CD4-positive, alpha-beta T cell treated with Interleukin-6 at 100 ng/mL for 8 hours (primary cell): ENCODE measurements at places on chromosomes 3 and 15.

DNA sequence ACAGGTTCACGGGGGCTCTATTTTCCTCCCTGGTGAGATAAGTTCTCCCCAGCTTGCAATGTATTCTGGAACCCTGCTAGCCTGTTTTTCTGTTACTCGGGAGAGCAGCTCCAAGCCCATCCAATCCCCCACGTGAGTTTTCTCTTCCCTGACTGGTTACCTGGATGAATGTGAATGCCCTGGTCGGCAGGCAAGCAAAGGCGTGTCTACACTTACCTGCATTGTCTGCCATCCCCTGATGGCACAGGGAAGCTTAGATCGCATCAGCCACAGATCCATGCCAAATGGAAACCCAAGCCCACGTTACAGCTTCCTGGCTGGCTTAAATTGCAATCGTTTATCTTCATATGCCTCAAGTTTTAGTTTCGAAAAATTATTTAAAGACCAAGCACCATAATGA, 149.9 kb downstream of the FOXP1 start:
- no peak for DNase-seq

DNA sequence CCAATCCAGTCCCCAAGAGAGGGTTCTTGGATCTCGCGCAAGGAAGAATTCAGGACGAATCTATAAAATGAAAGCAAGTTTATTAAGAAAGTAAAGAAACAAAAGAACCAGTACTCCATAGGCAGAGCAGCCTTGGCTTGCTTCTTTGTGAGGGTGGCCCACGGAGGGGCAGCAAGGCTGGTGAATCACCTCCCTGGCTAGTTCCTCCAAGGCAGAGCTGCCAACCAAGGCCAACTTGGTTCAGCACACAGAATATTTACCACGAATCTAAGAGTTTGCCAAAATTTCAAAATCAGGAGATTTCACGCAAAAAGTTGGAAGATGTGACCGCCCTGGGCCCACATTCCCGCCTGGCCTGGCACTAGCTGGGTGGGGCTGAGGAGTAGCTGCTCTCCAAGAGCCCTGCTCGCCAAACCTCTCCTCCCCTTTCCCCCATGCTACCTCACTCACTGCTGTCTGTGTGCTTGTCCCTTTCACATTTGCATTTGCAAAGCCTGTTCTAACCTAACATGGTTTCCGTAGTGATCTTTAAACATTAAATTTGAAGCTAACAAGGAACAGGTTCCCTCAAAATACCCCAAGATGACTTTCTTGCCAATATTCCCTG, 26.2 kb upstream of the DCUN1D1 start:
- DNase-seq, result no peak

DNA sequence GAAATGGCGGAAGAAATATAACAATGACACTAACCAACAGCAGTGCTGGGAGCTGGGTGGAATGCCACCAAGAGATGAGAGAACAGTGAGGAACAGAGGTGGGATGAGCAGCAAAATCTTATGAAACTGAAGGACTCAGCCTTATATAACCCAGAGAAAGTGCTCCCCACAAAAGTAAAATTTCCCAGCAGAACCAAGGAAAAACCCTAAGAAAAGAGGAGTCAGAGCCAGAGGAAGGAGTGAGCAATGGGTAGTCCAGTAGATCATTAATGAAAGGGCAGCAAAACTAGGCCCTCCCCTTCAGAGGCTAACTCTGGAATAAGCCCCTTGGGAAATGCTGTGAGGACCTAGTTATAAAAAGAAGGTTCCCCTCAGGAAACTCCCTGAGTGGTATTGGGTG, 24.7 kb upstream of the UBE2E1 start:
- DNase-seq, result no peak

DNA sequence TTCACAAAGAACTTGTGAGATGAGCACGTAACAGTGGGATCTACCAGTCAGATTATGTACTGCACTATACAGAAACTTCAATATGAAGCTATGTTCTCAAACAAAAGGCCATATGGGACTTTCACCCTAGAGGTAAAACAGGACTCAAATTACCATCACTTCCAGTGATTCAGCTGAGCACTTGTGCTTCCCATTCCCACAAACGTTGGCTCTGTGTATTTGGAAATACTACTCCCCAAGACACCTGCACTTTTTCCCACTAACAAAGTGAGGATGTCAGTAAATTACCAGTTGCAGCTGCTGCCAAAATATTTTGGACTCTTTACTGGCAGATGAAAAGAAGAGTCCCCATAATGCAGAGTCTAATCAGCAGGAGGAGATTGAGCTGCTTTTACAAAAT, 1570.1 kb downstream of the SI start:
- DNase-seq, result no peak

DNA sequence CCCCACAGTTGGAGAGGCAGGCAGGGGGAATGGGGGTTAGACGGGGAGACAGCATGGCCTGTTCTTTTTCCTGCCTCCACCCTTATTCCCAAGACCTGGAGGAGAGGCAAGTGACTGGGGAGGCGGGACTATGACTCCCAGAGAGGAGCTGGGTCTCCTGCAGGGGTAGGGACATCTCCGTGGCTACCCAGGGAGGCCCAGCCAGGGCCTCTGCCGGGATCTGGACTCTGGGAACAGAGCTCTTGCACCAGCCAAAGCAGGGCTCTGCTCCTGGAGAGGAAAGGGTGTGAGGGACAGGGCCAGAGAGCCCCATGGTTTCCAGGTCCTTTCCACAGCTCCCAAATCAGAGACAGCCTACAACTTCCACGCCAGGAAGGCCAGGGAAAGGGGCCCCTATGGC, 22.8 kb downstream of the CFAP100 start:
- DNase-seq, result no peak

GRCh38 chr3:152321955-152322377, 53.2 kb downstream of the MBNL1 start:
- DNase-seq, result no peak

- no peak for DNase-seq
These were observed 36.7 kb downstream of the HMCES start for GRCh38 chr3:129315223-129315997.

- no peak for DNase-seq
These were observed 106.3 kb upstream of the RNU6-1 start for GRCh38 chr15:67945951-67946700.

DNA sequence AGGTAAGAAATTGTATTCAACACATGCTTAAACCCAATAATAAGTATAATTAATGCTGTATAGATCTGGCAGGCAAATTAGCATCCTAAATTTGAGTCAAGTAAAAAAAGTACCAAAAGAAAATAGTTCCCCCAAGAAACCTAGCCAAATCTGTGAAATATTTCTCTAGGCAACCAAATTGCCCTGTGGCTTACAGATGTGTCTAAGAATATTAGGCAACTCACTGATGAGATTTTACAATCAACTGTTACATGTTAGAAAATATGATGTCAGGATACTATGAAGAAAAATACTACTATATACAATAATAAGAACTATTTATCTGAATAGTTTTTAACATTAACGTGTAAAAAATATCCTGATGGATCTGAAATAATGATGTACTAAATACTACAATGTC, 397.1 kb downstream of the TIGIT start:
- DNase-seq, result no peak

- DNase-seq, result no peak
These were observed 40.7 kb downstream of the SNRK start for GRCh38 chr3:43326891-43327581.

DNA sequence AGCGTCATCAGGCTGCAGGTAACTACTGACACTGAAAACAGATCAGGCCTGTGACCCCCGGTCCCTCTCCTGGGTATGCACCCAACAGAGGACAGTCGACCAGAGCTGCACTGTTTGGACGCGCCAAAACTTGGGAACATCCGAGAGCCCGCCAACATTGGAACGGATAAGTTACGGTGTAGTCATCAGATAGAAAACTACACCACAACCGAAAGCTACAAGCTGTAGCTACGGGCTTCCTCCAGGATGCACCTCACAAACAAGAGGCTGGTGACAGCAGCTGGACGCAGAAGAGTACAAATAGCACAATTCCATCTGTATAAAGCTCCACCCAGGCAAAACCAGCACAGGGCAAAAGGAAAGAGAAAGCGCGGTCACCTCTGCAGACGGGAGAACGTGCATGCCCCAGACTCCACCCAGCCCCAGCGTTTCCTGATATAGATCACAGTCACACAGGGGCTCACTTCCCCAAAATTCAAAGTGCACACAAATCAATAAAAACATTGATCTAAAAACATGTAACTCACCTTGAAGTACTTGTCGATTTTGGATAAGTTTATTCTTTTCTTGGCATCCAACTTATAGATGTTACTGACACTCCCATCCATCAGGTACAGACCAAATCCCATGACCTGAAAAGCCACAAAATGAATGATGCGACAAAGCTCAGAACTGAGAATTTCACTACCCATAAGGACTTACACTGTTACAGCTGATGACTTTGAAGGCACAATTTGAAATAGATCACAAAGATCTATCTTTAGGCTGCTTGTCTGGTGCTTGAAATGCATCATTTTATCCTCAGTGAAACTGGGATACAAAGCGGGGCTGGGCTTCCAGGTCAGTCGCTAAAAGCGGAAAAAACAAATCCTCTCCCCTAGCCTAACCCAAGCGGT, 43.3 kb downstream of the CYFIP1 start:
- DNase-seq, result no peak

- DNase-seq, result no peak
These were observed 29.2 kb downstream of the CADPS start for GRCh38 chr3:62845996-62846395.

- DNase-seq, result no peak
These were observed 68.2 kb downstream of the DENND4A start for GRCh38 chr15:65723876-65724275.

GRCh38 chr3:22634433-22634832, 568.7 kb upstream of the UBE2E2 start:
- no peak for DNase-seq

DNA sequence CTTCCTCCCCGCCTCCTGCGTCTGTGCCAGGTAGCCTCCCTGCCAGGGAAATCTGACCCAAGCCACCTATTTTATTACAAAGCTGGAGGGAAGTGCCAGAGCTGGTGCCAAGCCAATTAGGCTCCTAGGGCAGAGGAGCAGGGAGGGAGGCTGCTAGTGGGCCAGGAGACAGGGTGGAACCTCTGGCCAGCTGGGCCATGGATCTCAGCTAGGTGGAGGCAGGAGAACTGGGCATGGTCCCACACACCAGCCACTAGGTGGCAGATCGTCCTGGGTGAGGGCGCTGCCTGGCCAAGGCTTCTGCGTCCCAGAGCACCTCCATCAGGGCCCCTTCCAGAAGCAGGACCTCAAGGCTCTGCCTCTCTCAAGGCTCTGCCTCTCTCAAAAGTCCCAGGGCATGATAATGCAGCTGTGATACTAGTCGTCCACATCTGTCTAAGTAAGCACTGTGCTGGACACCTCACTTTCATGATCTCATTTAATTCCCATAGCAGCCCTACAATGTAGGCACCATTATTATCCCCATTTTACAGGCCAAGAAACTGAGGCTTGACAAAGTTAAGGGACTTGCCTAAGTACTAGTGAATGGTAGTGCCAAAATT, 4.5 kb upstream of the RFT1 start:
- peak; percentile 55 for DNase-seq

- DNase-seq, result peak; percentile 17
These were observed 8.9 kb downstream of the ECE2 start for GRCh38 chr3:184284696-184285095.

DNA sequence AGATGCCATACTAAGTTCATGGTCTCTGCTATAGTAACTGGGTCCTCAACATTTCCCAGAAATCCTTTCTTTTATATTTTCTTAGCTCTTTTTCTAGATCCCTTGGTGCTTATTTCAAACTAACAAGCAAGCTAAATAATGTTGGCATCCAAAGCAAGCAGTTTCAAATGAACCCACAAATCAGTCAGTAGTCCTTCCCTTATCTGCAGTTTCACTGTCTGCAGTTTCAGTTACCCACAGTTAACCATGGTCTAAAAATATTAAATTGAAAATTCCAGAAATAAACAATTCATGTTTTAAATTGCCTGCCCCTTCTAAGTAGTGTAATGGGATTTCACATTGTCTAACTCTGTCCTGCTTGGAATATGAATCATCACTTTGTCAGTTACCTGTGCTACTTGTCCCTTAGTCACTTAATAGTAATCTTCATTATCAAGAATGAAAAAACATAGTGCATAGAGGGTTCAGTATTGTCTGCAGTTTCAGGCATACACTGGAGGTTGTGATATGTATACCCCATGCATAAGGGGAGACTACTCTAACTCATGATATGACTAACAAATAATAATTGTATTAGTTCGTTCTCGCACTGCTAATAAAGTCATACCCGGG, 633.7 kb downstream of the MECOM start:
- no peak for DNase-seq

DNA sequence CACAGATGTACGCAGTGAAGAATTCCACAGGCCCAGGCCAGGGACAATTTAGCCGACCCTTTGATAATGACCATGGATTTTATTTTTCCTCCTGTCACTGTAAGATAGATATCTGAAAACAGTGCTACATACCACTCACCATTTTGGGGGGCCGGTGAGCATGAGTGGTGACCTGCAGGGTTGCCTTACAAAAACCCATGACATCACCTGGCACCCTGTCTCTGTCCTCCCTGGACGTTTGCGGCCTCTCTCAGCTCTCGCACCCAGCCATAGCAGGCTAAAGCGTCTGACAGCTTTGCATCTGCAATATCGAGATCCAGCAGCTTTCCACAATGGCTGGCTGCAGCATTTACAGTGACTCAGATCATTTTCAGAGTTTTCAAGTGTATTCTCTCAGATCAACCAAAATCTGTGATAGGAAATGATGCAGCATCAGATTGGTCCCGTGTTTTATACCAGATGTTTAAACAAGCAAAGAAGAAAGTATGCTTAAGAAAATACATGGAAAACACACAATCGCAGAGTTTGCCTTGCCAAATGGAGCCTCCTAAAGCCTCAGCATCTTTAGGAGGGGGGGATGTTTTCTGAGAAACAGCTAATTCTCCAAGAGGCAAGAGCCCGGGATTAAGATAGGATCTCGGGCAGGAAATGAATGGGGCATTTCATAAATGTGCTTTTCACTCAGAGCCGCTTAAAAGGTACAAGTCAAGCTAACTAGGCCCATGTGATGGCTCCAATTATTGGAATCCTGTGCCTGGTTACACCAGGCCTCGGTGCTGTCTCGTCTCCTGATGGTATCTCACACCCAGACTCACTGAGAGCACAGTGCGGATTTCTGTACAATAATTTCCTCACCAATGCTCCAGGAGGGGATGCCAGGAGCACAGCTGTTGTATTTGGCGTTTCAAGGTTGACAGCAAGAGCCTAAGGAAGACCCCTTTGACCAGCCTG, 257.3 kb downstream of the XXYLT1 start:
- DNase-seq, result no peak

GRCh38 chr3:128492671-128493569, at the start of gene GATA2:
Gene GATA2 (minus strand): TSS chr3:128493201. CDS start chr3:128487031, 6,170 bp downstream.
- DNase-seq, result no peak

DNA sequence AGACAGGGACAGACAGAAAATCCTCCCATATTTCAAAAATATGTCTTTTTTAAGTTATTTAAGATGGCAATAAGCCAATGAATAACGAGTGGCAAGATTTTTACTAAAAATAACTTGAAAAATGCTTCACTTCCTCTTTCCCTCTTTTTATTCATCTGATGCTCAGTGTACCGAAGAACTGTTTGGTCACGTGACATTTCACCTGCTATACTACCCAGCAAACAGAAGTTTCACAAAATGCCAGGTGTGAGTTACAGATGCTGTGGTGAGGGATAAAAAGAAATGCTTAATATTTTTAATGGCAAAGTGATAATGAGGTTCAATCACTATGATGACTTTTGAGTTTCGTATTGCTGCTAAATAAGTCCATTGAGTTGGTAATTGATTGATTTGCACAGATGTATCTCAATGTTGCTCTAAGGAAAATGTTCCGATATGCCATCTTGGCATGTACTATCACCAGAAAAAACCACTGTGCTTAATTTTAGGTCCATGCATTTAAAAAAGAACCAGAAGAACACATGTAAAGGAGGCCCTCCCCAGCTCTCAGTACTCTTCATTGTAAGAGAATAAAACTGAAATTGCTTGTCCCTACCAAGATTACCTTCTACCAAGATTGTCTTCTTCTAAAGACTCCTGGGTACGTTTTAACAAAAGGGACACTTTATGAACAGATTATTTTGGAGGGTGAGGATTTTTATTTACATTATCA, 26.0 kb upstream of the SEC62 start:
- no peak for DNase-seq
